ENCODE measurements at places on chromosomes 11 and 22.

GRCh38 chr11:96154802-96155520 lies 188.0 kb downstream of the MAML2 start:
- DNase-seq = no peak

- DNase-seq = no peak
These were observed 12.3 kb downstream of the LARGE2 start for GRCh38 chr11:45934580-45935318.

- DNase-seq = no peak
These were observed 8.5 kb downstream of the RNH1 start for GRCh38 chr11:498297-499181.

GRCh38 chr22:44486538-44486937 lies 11.5 kb downstream of the RTL6 start:
- DNase-seq = no peak

GRCh38 chr11:123381149-123381548 lies 48.9 kb upstream of the GRAMD1B start:
- no peak for DNase-seq

DNA sequence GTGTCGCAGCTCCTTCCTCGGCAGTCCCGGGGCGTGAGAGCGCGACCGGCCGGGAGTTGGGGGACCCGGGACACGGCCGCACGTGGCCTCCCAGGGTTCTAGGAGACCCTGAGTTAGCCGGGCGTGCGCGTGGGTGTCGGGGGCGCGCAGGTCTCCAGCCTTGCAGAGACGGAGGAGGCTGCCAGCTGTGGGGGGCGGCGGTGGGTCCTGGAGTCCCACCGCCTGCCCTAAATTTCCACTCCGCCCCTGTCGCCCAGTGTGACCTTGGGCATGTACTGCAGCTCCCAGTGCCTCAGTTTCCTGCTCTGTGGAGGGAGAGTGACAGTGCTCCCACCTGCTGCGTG lies 18.8 kb downstream of the RRP7A start:
- no peak for DNase-seq

GRCh38 chr22:41681616-41682015 lies 7.1 kb downstream of the SNU13 start:
- DNase-seq = no peak

- no peak for DNase-seq
These were observed 14.2 kb downstream of the IGSF9B start for GRCh38 chr11:133942577-133942976.

DNA sequence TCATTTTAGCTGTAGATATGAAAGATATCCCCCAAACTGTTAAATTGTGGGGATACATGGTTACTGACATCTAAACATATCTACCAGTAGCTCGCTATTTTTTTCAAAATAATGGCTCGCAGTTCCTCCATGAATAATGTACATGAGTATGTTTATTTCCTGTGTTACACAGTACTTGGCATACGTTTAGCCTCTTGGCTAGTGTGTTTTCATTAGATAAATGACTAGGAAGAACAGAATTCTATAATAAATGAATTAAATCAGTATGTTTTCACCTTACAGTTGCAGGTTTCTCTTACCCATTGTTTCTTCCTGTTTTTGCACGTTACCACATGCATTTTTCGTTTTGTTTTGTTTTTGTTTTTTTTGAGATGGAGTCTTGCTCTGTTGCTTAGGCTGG lies 21.8 kb downstream of the RNF169 start:
- DNase-seq = no peak

DNA sequence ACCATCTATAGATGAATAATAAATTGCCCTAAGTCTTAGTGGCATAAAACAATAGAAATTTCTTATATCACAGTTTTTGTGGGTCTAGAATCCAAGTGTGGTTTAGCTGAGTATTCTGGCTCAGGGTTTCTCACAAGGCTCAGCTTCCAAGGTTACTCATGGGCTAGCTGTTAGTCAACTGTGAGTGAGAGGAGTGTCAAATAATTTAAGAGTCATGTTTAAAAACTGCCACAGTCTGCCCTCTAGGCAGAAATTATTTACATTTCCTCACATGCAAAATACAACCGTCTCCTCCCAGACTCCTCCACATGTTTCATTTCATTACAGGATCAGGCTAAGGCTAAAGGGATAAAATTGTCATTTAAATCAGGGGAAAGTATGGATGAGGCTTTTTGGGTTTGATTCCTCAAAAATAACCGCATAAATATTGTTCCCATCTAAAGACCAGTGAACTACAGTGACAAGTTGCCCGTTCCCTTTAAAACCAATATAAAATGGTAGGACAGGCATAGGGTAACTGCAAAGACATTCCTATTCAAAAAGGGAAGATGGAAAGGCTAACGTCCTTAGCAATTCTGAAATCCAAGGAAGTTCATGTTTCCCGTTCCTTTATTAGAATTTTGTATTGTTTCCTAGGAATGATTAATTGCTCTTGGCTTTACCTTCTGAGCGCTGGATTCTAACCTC lies 324.3 kb downstream of the DYNC2H1 start:
- DNase-seq = no peak

DNA sequence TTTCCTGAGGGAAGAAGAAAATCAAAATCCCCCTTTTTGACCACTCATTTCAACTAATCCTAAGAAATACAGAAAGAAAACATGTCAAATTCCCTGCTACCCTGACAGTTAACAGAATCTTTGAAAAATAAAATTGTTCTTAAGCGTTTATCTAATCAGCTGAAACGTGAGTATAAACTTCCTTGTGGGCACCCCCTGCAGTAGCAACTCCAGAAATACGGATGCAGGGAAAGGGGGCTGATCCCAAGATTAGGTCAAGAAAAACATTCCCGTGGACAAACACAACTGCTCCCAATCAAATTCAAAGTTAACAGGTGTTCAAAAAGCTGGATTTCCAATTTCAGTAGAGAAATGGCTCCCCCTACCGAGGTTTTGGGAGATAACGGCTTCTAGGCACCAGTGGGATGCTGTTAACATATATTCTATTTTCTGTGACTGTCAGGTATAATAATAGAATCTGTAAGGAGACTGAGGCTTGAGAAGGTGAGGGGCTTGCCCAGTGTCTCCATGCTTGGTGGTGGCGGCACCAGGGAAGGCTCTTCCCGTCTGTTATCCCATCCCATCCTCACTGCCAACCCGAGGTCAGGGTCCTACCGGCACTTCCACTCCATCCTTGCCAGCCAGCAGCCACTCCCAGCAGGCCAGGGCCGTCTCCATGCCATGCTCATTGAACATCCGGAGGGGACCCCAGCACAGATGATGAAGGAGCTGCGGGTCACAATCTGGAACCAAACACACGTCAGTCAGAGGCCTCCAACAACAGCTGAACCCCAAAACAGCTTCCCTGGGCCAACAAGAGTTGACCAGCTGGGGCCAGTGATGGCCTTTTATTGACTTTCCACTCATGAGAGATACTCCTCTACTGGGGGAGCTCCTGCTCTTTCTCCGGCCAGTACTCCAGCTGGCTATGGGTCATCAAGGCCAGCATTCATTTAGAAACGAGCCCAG lies 32.0 kb upstream of the SERPIND1 start:
- no peak for DNase-seq

DNA sequence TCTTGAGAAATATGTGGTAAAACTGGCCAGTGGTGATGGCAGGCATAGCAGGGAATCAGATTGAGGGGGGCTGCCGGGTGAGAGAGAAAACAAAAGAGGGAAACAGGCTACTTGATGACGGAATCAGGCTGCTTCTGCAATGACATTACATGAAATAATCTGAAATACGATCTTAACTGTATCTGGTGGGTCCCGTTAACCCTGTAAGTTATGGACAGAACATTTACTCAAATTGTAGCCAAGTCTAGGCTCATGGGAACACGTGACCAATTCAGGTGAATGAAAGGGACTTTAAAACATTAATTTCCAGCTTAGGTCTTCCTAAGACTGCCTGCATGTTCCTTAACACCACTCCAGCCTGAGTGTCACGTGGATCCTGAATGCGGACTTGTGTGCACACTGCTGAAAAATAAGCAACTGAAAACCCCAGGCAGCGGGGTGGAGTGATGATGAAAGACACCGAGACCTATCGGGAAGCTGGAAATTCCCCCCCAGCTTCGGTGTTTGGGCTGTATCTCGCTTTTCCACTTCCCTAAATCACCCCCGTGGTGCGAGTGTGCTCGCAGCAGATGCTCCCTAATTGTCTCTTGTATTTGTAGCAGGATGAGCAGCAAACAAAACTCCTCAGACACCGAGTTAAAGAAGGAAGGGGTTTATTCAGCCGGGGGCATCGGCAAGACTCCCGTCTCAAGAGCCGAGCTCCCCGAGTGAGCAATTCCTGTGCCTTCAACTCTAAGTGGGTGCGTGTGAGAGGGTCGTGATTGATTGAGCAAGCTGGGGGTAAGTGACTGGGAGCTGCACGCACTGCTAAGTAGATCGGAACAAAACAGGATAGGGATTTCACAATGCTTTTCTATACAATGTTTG lies 145.0 kb upstream of the GRK3 start:
- DNase-seq = no peak

- DNase-seq = no peak
These were observed 31.7 kb upstream of the DRD2 start for GRCh38 chr11:113506893-113507292.

GRCh38 chr11:63227521-63228107 lies 15.8 kb downstream of the SLC22A25 start:
- no peak for DNase-seq

DNA sequence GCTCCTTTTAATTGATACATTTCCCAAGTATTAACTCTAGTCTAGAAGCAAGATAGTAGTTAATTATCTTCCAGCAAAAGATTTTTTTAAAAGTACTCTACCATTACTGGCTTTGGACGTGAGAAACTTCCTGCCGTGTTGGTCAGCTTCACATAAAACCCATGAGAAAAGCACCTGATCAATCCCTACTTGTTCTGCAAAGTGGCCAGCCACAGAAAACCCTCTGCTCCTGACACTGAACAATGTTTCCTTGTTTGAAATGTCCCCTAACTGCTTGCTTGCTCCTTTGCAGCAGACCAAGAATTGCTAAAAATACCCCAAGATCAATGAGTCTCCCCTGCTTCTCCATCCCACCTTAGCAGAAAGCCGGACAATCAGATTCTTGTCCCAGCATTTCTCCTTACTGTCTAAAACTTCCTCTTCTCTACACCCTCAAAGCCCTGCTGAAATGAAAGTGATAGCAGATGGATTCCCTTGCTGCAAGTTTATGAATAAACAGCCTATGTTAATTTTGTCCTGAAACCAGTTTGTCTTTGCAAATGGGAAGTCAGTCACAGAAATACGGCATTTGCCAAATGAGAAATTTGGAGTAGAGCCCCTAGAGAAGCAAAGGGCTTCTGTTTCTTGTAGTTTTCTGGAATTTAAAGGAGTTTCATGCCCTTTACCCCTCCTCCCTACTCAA lies 207.1 kb upstream of the ARHGAP20 start:
- no peak for DNase-seq

DNA sequence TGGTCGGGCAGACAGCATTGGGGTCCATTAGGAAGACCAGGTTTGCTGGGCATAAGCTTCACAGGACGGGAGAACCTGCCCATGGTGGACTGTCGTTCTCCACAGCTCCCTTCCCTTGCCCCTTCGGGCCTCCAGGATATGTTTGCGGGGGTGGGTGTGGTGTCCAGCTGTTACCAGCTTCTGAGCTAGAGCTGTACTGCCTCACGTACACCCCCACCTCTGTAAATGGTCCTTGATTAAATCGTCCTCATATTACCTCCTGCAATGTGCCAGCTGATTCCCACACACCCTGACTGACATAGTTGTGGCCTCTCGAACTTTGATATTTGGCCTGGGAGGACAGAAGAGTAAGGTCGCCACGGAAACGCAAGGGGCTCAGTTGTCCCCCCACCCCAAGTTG lies 16.2 kb upstream of the BCR start:
- DNase-seq = no peak

DNA sequence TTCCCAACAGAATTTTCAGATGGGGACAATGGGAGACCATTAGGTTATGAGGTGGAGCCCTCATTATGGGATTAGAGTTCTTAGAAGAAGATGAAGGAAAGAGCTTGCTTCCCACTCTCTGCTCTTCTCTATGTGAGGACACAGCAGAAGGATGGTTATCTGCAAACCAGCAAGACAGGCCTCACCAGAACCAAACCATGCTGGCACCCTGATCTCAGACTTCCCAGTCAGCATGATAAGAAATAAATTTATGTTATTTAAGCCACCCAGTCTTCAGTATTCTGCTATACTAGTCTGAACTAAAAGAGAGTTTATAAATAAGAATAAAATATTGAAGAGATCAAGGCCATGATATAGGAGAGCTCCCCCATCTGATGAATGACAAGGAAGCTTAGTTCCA lies 946.3 kb upstream of the CCDC90B start:
- DNase-seq = no peak

DNA sequence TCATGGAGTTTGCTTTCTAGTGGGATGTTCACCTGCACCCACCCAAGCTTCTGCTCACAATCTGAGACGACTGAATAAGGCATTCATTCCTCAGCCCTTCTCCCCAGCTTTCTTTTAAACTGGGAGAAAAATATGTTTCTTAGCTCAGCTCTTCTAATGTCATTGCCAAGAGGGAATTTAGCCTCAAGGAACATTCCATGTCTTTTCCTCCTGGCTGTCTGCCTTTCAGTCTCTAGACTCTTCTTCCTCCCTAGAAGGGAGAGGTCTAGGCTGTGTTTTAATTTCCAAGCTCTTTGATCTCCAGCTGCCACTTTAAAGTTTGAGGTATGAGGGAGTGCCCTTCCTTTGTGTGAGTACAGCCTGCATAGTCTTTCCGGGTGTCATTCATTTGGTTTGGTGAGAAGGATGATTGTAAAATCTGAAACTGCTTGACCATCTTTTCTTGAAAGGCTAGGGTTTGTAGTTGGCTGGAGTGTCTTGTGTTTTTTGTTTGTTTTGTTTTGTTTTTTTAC lies 11.7 kb upstream of the HTATIP2 start:
- DNase-seq = no peak

DNA sequence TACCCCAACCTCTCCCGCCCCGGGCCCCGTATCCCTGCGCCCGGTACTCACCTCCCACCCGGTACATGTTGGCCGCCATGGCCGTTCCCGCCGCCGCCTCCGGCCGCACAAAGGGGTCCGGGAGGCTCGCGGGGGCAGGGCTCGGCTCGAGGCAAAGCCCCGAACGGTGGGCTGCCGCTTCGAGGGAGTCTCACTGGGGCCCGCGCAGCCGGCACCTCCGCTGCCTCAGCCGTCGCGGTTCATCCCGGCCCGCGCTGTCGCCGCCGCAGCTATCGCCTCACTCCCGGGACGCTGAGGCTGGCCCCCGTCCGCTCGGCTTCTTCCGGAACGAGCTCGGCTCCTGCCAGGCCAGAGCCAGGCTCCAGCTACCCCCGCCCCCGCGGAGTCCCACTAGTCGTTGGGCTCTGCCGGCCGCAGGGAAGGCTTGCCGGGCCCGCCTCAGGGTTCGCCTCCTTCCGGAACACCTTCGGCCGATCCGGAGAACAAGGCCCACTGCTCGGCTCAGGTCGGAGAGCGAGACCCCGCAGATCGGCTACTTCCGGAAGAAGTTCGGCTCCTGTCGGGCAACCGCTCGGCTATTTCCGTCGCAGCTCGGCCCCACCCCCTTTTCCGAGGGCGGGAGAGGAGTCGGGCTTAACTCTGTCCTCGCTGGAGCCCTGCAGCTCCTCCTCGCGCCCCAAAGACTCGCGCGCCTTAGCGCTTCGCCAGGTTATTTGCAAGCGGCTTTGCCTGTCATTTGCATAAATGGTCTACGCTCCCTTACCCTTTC lies at the start of gene MTA2:
Gene MTA2 (minus strand): TSS at position 494 of the 769 bp plus-strand sequence. CDS start 415 bp downstream, at position 79.
- peak; percentile 76 for DNase-seq

All from cortex of kidney (tissue), 1 donor.